Naive thymus-derived CD8-positive, alpha-beta T cell (primary cell): ENCODE measurements at places on chromosomes 6 and 20. TPM values are rescaled to one million over a fixed set of nuclear protein-coding genes. Genes with fewer than 3 reads are reported as not detected.
A peak's percentile ranks its signal among the peaks of the same experiment; 100 is the strongest.

DNA sequence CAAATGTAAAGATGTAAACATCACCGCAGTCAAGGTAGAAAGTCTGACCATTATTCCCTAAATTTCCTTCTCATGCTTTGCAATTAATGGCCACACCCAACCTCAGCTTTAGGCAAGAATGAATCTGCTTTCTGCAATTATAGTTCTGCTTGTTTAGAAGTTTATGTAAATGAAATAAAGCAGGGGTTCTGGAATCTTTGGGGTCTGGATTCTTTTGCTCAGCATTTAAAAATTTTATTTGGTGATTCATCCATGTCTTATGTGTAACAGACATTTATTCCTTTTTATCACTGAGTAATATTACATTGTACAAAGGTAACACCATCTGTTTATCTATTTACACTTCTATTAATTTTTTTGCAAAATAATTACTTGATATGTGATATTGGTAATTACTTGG, 613.6 kb downstream of the UTRN start:
- DNase-seq, result no peak

- DNase-seq, result no peak
Measured at GRCh38 chr20:31673943-31674463, 36.3 kb downstream of the COX4I2 start.

GRCh38 chr6:113924312-113924723, 46.6 kb downstream of the HDAC2 start:
- no peak for DNase-seq

DNA sequence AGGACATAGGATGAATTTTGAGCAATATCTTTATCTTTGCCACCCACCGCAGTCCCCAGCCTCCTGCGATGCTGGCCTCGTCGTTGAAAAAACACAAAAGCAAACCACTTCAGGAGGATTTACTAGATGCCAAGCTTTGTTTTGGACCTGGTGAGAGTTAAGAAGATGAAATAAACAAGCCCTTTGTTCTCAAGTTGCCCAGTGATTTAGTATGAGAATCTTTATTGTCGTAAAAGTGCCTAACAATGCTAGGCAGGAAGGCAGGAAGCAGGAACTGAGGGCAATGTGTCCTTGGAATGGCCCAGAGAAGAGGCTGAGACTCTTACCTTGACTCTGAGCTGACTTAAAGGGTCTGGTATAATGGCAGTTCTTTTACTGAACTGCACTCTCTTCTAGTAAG, 116.0 kb downstream of the TRMT11 start:
- no peak for DNase-seq

DNA sequence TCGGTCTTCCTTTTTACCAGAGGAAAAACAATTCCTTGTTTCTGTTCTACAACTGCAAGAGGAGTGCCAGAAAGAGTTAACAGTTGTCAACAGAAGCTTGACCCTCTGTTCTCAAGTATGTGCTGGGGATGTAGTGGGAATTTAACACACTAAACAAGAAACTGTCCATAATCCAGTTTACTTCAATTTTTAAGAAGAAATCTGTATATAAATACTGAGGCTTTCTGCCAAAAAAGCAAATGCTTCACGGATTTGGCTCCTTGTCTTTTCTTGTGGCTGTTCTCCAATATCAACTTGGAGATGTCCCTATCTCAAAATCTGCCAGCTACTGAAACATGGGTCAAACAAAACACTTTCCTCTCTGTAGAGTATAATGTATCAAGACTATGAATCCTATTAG, 26.8 kb downstream of the REV3L start:
- no peak for DNase-seq

DNA sequence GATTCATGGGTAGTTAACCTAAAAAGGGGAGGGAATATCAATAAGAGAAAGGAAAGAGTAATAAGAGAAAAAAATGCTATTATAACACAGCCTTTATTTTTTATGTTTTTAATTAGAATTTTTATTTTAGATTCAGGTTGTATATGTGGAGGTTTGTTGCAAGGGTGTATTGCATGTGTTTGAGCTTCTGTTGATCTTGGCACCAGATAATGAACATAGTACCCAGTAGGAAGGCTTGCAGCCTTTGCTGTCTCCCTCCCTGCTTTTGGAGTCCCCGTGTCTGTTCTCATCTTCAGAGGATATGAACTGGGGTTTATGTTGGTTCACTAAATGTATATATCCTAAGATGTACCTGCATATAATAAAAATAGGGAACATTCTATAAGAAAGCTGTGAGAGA, 250.0 kb downstream of the UST start:
- DNase-seq, result no peak

DNA sequence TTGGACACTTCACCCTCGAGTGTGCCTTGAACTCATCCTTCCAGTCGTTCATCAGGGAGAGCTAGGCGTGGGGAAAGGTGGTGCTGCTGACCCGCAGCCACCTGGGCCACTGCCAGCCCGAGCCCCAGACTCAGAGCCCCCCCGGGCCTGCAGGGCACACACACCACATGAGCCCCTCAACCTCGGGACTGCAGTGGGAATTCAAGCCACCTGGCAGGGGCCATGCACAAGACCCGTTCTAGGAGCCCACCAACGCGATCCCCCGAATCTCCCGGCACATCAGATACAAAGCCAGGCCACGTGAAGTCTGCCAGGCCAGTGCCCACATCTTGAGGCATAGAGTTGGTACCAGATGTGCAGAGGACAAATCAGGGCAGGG, 2.8 kb downstream of the ZNF512B start:
- no peak for DNase-seq

DNA sequence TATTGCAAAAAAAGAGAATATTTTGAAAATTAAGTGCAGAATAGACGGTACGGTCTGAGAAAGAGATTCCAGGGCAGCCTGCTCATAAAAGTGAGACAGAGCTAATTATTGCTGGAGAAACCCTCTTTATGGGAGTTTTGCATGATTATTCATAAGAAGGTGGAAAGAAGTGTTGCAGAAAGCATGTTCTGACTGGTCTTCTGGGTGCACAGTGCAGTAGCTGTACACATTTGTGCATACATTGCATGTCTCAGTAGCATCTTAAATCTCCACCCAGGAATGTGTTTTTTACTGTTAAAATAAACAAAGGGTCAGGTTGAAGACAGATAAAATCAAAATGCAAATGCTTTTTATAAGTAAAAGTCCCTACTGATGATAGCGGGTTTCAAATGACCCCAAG, 1813.6 kb upstream of the DEFB115 start:
- no peak for DNase-seq

DNA sequence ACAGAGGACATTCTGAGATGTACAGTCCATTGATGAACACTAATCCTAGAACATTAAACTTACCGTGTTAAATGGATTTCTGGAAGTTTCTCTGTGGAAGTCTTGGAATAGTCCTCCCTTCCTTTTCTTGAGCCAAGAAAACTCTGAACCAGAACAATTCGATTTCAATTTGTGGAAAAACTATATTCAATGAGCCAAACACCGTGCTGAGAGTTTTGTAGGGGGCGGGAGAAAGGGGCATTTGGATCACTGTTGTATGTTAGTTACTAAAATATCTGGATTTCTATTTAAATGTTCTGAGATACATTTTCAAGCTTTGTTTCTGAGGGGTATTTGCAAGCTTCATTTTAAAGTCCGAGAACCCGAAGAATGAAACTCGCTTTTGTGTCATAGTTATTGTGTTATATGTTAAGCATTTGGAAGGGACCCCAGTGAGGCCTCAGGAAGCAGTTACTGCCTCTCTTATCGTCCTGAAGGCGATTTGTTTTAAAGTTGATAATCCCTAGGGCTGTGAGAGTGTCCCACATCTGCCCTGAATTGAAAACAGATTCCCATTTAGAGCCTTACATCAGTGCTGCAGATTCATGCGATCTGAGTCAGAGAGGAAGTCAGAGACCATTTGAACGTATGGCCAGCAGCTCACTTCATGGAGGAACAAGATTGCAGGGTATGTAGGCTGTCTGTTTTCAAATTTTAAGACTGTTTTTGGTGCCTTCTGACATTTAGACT, 70.8 kb upstream of the SASH1 start:
- no peak for DNase-seq

- DNase-seq, result no peak
Measured at GRCh38 chr20:49104365-49104648, 58.2 kb downstream of the CSE1L start.

GRCh38 chr6:103798166-103798565, 1061.6 kb downstream of the HACE1 start:
- no peak for DNase-seq

DNA sequence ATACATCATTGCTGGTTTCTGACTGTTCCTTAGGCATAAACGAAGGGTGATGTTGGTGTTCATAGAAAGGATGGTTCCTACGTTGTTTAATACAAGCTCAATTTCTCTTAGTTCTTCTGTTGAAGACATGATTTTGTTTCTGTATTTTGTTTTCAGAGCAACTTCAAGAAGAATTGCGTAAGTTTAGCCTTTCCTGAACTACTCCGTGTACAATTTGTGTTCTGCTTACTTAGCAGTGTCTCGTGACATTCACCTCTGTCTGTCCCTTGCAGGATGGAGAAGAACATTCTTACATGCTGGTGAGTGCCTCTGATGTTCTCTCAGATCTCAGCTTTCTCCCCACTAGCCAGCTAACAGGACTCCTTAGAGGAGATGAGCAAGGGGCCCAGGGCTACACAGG, 7.6 kb downstream of the BTN2A2 start:
- no peak for DNase-seq

DNA sequence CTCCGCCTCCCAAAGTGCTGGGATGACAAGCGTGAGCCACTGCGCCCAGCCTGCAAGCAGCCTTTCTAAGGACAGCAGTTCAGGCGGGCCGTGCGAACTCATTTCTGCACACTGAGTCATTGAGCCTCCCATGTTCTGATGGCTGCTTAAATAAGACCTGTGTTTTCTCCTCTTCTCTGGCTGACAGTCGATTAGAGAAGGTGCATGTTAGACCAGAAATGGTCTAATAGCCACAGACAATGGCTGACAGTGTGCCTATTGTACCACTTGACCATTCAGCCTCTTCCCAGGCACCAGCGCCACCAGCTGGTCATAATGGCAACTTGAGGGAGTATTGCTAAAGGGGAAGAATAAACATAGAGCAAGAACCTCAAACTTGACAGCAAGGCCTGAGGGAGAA, 6.2 kb downstream of the CST11 start:
- DNase-seq, result no peak

GRCh38 chr6:159445351-159445750, 247.7 kb downstream of the SOD2 start:
- no peak for DNase-seq

- peak; percentile 75 for DNase-seq
Measured at GRCh38 chr20:57680934-57681914, 28.6 kb downstream of the PMEPA1 start.

GRCh38 chr6:51608383-51608782, 479.0 kb downstream of the PKHD1 start:
- DNase-seq, result no peak

GRCh38 chr6:107305391-107305790, 154.0 kb downstream of the PDSS2 start:
- no peak for DNase-seq

DNA sequence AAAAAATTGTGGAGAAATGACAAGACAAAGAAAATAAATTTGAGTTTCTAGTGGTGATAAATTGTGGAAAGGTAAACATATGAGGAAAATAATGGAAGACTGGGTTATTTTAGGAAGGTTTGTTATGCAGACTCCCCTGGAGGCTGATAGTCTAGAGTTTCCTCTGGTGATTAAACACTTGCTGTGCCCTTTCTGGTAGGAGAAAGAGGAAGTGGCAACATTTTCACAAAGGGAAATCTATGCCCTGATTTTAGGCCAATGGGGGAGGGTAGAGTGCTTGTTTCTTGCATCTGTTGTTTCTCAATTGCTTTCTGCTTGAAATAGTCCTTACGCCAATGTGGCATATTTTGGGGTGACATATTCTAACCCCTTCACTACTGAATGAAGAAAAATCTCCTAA, 129.1 kb upstream of the DOK5 start:
- DNase-seq, result no peak

DNA sequence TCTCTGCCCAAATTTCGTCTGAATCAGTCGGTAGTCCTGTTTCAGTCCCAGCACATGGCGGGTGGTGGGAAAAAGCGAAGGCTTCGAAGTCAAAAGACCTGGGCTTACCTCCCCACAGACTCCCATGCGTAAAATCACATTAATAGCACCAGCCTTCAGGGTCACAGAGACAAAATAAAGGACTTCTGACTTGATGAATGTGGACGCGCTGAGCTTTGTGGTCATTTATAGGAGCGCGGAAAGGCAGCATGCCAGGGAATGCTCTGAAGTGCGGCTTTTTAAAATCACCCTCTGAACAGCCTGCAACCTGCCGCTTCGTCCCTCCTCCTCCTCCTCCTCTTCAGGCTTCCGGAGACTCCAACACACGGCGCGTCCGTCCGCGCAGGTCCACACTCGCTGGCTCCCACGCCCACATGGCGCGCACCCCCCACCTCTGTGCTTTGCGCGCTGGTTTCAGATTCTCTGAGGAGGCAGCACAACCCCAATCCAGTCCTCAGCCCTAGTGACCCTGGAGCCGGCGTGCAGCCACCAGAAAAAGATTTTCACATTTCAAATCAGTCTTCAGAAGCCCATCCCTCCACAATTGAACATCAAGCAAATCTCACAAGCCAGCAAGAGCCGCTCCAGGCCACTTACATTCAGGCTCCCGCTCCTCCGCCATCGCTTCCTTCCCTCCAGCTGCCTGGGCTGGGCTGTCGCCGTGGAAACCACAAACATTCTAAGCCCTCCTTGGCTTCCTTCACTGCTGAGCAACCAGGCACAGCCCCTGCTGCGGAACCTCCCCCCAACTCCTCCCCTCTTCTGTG, at the start of gene C6orf118:
TSS of gene C6orf118 (minus strand) at position 680 of the 806 bp plus-strand sequence. CDS start at position 661, 19 bp downstream.
- no peak for DNase-seq

- no peak for DNase-seq
Measured at GRCh38 chr20:62054451-62054953, 11.2 kb downstream of the TAF4 start.

DNA sequence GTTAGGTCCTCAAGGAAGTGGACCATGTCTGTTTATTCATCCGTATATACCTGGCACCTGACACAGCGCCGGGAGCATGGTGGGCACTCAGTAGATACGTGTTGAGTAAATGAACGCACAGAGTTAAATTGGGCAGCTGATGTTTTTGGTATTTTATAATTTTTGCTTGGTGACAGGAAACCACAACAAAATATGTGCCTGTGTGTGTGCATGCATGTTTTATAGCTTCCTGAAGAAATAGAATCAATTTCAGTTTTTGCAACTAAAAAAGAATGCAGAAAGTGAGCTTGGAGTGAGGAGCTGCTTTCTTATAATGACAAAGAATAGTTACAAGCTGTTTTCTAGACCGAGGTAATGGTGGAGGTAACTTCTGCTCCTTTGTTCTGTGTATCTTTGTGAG, 91.4 kb downstream of the PLCB4 start:
- DNase-seq, result no peak

- no peak for DNase-seq
Measured at GRCh38 chr6:73962884-73963283, 266.9 kb downstream of the CD109 start.

- no peak for DNase-seq
Measured at GRCh38 chr20:17712708-17713107, 12.9 kb downstream of the BANF2 start.

- DNase-seq, result no peak
Measured at GRCh38 chr6:108771421-108771820, 76.8 kb upstream of the ARMC2 start.

GRCh38 chr6:140388192-140388802, 1013.8 kb upstream of the CITED2 start:
- no peak for DNase-seq

The SMIM13 gene
- polyA plus RNA-seq, result 3.0 TPM

The SLC16A10 gene
- 27.7 TPM for polyA plus RNA-seq

The GNMT gene
- polyA plus RNA-seq, result 0.34 TPM

The CRNKL1 gene
- 6.9 TPM for polyA plus RNA-seq

The SYCP2 gene
- 1.9 TPM for polyA plus RNA-seq

The TMC2 gene
- not detected for polyA plus RNA-seq

The MUC21 gene
- polyA plus RNA-seq, result not detected

The TGM3 gene
- polyA plus RNA-seq, result not detected

The BPIFB4 gene
- polyA plus RNA-seq, result not detected

The MRPS10 gene
- polyA plus RNA-seq, result 48.4 TPM

The TFAP2A gene
- not detected for polyA plus RNA-seq

The CYP21A2 gene
- polyA plus RNA-seq, result not detected

The CBLN4 gene
- not detected for polyA plus RNA-seq
